ENCODE measurements at places on chromosomes 13 and 19.

- peak; percentile 29 for DNase-seq
These were observed 14.7 kb downstream of the B3GLCT start for GRCh38 chr13:31214435-31214834.

- DNase-seq = no peak
These were observed 34.3 kb downstream of the ZFR2 start for GRCh38 chr19:3834349-3835054.

DNA sequence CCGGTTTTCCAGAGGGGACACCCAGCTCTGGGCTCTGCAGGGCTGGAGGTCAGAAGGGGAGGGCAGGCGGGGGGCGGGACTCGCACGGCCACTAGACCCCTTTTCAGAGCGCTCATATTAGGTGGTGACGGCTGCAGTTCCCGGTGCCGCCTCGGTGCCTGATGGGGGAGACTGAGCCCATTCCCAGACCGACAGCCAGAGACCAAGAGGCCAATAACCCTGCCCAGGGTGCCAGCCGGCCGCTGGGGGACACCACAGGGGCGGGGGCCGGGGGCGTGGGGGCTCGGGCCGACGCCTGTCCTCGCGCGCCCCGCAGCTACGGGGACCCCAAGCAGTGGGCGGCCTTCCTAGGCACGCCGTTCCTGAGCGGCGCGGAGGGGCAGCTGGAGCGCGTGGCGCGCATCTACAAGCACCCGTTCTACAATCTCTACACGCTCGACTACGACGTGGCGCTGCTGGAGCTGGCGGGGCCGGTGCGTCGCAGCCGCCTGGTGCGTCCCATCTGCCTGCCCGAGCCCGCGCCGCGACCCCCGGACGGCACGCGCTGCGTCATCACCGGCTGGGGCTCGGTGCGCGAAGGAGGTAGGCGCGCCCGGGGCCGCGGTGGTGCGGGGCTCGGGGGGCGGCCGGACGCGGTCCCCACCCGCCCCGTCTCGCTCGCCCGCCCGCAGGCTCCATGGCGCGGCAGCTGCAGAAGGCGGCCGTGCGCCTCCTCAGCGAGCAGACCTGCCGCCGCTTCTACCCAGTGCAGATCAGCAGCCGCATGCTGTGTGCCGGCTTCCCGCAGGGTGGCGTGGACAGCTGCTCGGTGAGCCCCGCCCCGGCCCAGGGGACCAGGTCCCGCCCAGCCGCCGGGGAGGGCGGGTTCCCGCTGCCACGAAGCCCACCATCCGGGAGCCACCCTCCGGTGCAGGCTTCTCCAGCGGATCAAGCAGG is 2.4 kb downstream of the TIMM13 start:
- peak; percentile 69 for DNase-seq

DNA sequence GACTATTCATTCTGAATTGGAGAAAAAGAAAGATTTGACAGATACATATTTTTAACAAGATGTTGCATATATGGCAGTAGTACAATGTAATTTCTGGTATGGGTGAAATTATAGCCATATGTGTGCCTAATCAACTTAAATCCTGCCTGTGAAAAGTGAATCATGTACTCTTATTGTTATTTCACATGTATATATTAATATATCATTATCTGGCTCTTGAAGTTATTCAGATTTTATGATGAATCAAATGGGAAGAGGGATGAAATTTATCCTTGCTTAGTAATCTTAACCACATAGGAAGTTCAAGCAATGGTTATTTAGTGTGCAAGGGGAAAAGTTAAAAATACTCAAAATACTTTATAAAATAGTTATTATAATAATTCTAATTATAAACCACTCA is 80.5 kb downstream of the GPC6 start:
- no peak for DNase-seq

GRCh38 chr19:3161453-3161852 is 17.1 kb upstream of the S1PR4 start:
- DNase-seq = no peak

Data from adipocyte (in vitro differentiated cells).